ENCODE measurements at places on chromosomes 7 and 10.

- no peak for DNase-seq
Measured at GRCh38 chr7:101747053-101747878, 70.2 kb upstream of the CUX1 start.

GRCh38 chr7:2947058-2947780 is 96.4 kb downstream of the CARD11 start:
- DNase-seq: no peak

- no peak for DNase-seq
Measured at GRCh38 chr10:132677096-132677472, 108.9 kb downstream of the NKX6-2 start.

DNA sequence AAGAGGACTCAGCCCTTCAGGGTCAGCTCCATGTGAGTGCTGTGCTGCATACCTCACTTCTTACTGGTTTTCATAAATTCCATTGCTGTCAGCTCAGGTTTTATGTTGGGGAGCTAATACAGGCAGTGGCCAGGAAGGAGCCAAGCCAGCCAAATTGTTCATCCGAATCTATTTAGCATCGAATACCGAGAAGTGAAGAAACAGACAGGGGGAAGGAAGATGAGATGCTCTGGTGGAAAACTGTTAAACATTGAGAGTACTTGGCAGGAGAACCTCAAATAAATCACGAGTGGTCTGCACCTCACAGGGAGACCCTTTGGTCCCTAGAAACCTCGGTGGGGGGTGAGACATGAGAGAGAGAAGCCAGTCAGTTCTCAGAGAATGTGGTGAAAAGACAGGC is 196.0 kb upstream of the TMEM72 start:
- no peak for DNase-seq

DNA sequence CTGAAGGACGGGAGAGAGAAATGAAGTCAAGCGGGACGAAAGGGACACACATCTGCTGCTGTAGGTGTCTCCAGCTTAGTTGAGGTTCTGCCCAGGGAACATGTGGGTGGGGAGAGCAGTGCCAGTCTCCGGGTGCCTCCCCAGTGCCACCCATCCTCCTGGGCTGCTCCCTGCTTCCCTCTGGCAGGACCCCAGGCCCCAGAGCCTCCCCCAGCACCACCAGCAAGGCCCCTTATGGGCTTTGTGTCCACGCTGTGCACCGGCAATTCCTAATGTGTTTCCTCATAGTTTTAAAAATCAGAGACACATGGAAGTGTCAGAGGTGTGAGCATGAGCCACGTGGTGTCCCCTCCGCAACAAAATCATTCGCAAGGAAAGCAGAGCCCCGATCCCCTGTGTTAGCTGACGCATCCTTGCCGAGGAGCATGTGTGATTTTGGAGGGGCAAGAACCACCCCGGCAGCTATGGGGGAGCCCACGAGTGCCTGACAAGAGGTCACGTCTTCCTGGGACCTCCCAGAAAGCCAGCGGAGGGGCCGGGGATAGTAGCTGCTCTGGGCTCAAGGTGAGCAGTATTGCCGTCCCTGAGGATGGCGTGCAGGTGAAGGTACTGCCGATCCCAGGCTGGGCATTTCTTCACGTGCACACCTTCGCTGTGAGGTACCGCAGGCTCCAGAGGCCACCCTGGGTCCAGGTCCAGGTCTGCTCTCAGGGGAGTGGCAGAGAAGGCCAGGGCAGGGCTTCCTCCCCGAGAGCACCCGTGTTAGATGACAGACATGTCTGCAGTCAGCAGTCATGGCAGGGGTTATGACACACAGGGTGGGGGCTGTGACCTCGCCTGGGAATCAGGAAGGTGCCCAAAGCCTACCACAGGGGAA is 448.2 kb upstream of the FOXK1 start:
- no peak for DNase-seq

- DNase-seq: no peak
Measured at GRCh38 chr10:28719789-28720436, 42.6 kb downstream of the BAMBI start.

- DNase-seq: no peak
Measured at GRCh38 chr7:105278973-105279687, 109.6 kb downstream of the SRPK2 start.

DNA sequence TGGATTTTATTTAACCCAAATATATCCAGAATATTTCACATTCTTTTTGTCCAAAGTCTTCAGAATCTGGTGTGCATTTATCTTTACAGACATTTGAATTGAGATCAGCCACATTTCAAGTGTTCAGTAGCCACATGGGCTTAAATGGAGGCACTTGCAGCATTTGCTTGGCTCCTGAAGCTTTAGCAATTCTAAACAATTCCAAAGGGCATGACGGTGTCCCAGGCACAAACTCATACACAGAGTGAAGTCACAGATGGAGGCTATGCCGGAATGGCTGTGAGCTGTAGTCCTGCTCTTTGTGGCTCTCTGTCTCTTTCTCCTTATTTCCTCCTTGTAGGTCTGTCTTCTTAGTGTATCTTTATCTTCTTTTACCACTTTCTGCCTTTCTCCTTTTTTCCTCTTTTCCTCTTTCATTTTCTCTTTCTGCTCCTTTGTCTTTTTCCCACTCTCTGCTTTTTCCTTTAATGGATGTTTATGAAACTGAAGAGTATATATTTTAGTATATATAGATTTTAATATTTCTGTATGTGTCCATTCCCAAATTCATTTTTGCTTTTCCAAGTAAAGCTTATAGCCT is 7.7 kb downstream of the AGBL3 start:
- DNase-seq: no peak

GRCh38 chr10:112369495-112370423 is 4.2 kb upstream of the ACSL5 start:
- DNase-seq: no peak
